ENCODE measurements at places on chromosomes 6 and 20.

DNA sequence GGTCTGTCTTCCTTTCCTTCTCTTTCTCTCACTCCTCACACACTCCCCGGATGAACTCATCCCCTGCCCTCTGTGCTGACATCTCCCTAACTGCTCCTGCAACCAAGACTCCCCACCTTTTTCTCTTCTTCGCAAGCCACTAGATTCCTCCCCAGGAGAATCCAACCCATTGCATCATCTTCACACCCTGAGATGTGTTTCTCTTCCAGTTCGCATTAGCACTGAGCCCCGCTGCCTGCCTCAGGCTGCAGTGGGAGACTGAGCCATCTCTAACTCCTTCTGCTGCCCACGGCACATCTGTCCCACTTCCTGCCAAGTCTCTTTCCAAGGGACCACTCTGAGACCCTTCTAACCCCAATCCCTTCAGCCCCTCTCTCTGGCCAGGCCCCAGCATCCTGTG lies 67.2 kb upstream of the NNAT start:
- no peak for DNase-seq

DNA sequence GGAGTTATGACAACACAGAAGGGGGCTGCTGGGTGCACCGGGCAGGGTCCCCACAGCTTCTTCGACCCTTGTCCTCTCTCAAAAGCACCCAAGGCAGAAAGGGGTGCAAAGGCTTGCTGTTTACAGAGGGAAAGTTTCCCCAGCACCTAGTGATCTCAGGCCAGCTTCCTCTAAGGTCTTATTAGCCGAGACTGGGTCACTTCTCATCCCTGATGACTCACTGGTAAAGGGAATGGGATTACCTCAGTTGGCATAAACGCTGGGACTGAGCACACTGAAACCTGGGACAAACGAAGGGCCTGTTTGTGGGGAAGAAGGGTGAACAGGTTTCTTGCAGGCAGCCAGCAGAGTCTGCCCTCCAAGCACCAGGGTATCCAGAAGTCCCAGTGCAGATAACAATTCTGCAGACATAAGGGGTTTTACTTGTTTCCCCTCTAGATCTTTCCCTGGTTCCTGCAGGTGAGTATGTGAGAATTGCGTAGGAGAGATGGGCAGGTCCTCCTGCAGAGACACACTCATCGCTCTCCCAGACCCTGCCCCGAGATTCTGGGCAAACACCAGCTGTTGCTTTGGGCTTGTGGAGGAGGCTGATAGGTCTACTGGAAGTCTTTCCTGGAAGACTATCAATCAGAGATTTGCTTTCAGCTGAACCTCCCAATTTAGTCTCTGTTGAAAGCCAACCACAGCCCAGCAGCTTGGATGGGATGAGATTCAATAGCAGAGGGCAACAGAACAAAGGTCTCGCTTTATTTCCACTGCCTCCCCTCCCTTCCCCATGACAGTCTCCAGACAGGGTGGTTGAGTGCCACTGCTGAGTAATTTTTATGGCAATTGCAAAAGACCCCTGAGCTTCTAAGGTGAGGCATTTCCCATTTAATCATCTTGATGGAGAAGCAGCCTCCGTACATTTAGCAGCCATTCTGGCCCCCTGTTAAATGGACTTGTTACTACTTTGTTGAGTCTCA lies 25.7 kb downstream of the KCNG1 start:
- no peak for DNase-seq

- no peak for DNase-seq
These were observed 35.7 kb downstream of the CITED2 start for GRCh38 chr6:139338795-139339194.

- peak; percentile 33 for DNase-seq
These were observed 27.8 kb downstream of the RNF8 start for GRCh38 chr6:37381579-37381978.

- no peak for DNase-seq
These were observed 84.0 kb upstream of the TULP1 start for GRCh38 chr6:35596448-35597442.

GRCh38 chr6:167094820-167095637 lies 27.9 kb upstream of the CCR6 start:
- DNase-seq = peak; percentile 53

DNA sequence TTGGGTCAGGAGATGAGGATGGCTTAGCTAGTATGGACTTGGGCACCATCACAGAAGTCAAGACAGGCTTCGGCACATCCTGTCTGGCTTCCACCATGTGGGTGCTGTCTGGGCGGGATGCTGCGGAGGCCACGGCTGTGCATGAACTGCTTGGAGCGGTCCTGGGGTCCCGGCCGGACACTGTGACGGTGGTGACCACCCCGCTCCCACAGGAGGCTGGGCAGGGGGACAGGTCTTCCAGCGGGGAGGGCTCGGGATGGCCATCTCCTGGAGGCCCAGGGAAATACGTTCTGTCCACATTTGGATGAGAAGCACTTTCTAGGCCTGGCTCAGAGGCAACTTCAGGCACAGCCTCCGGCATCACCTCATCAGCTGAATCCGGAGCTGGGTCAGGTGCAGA lies 32.1 kb upstream of the TCFL5 start:
- DNase-seq = no peak

GRCh38 chr6:39876111-39876510 lies 58.2 kb downstream of the MOCS1 start:
- no peak for DNase-seq

- DNase-seq = no peak
These were observed 14.7 kb upstream of the PLCB4 start for GRCh38 chr20:9054176-9054575.

DNA sequence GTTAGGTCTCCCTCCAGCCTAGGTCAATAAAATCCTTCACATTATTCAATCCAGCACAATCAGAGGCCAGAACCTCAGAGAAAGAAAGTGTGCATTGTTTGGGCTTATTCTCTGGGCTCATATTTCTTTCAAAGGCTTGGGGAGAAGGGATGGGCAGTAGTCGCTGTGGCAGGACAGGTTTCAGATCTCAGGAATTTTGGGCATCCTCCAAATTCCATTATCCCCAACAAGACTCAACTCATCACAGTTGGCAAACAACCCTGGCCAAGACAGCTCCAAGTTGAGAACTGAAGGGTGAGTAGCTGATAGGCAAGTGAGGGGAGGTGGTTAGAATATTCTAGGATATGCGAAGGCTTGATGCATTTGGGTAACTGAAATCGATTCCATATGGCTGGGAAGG lies 27.2 kb upstream of the CHD6 start:
- DNase-seq = no peak

GRCh38 chr6:82178759-82179112 lies 68.8 kb downstream of the IBTK start:
- no peak for DNase-seq

- no peak for DNase-seq
These were observed 54.1 kb upstream of the PTPRT start for GRCh38 chr20:43243672-43244269.

GRCh38 chr6:35510916-35511561 lies 1.7 kb downstream of the TULP1 start:
- no peak for DNase-seq

DNA sequence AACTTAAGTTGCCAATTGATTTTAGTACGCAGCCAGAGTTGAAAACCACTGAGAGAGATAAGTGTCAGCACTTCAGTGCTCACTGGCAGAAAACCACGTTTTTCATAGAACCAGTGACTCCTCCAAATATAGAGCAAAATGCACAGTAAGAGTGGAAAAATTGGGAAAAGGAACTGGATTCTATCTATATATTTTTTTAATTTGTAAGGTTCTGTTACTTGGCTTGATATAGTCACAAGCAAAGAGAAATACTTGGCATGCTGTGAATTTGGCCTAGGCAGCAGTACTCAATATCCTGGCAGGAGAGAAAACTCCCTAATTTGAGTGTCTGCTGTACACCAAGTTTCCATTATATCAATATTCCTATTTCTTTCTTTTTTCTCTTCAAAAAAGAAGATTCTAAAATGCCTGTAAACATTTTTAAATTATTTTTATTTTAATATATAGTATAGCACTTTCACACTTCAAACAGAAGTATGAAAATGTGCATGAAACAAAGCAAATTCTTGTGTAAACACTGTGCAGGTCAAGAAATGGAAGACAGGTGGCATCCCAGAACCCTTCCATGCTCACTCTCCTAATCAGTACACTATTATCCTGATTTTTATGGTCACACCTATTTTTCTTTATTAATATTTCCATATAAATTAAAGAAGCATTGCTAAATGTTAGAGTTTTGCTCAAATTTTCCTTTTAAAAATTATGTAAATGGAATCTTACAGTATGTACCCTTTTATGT lies 561.8 kb upstream of the RNF217 start:
- no peak for DNase-seq

- no peak for DNase-seq
These were observed 71.7 kb upstream of the LY86 start for GRCh38 chr6:6516666-6517458.

GRCh38 chr6:41470331-41471063 lies 75.7 kb upstream of the FOXP4 start:
- no peak for DNase-seq

DNA sequence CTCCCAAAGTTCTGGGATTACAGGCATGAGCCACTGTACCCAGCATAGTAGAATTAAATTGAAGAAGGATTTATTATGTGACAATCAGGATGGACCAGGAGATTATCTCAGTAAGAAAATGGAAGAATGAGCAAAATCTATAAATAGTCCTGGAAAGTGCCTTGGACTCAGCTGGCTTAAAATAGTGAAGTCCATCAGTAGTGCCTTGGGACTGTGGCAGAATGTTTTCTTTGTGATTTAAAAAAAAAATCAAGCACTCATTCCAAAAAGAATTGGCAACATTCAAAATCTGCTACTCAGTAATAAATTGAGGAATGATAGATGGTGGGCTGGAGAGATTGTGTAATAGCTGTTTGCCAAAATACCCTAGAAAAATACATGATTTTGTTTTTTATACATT lies 37.0 kb upstream of the MAS1 start:
- no peak for DNase-seq

- DNase-seq = no peak
These were observed 36.4 kb downstream of the HFE start for GRCh38 chr6:26123675-26123946.

GRCh38 chr6:56505512-56506260 lies 137.0 kb downstream of the DST start:
- DNase-seq = no peak

GRCh38 chr6:33191383-33192104 lies 723 bp downstream of the COL11A2 start:
- no peak for DNase-seq

- no peak for DNase-seq
These were observed 6.0 kb upstream of the TRIM26 start for GRCh38 chr6:30219244-30219643.

- DNase-seq = no peak
These were observed 213.6 kb upstream of the DTNBP1 start for GRCh38 chr6:15876406-15876805.

GRCh38 chr20:22908437-22908836 lies 126.7 kb upstream of the SSTR4 start:
- no peak for DNase-seq

DNA sequence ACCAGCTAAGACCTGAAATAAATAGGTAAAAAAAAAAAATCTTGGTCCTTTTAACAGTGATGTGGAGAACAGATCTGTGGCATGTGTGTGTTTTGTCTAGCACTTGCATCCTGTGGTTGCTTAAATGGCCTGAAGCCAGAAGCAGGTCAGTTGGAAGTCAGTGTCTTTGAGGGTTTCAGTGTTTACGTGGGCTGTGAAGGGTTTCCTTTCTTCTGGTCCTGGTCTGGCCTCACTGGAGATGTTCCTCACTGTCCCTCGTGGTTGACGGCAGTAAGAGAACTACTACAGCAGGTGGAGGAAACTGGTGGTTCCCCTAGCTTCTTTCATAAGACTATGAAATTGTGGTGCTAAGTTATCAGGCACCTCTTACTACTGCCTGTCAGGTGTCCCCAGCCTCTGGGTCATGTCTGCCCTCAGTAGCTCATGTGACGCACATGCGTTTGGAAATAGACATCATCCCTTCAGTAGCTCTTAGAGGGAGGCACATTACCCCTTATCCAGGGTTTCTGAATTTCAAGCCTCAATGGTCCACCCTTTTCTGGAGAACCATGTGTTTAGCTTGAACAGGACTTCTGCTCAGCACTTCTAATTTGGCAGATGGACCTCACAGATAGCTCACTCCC lies 59.4 kb upstream of the SCP2D1 start:
- peak; percentile 34 for DNase-seq

GRCh38 chr20:3652676-3653596 lies 10.3 kb downstream of the GFRA4 start:
- DNase-seq = no peak

DNA sequence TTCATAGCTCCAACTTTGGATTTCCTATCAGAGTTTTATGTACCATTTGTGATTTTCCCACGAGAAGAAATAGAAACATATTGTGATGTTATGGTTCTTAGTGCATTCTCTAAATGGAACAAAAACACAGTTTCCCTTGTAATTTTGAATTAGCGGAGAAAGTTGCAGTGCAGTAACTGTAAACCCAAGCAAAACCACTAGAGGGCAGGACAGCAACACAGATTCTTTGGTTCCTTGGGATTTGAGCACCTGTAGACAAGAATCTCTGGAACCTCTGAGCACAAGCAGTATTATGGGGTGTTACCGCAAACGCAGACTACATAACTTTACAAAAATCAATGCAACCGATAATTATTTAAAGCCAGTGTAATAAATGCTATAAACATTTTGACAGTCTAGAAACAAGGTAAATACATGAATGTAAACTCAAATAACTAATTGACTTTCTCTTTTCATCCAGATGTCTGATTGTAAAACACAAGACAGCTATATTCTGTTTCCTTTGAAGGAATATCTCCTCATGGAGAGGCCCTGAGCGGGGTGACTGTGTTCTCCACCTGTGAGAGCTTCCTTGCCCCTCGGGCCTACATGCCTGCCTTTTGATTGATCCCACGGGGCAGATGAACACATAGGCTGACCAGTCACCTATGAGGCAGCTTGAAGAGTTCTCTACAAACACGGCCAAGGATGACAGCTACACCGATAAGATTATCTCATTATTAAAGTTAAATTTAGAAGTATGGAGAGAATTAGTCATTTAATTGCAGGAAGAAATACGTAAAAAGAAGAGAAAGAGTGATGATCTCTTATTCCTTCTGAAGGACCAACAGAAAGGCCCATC lies 67.5 kb upstream of the COL21A1 start:
- DNase-seq = no peak

DNA sequence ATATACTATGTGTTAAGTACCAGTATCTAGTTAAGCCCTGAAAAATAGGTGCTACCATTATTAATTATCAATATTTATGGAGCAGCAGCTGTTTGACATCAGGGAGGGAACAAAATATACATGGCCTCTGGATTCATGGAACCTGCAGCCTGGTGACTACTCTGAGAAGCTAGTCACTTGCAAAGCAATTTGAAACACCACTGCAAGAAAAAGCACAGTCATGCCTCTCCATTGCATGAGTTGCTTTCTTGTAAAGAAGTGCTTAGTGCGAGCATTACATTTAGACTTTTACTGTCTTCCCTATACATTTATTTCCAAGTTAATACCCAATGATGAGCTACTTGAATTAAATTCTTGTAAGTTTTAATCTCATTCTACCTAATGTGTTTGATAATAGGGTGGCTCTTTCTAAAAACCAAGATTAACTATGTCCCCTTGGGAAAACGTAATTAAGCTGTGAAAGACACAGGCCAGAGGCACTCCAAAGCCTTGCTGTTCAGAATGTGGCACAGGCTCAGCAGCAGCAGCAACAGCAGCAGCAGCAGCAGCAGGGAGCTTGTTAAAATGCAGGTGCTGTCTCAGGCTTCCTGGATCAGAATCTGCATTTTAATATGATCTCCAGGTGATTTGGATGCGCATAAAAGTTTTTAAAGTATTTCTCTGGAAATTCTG lies 83.6 kb downstream of the PFDN4 start:
- DNase-seq = no peak
